ENCODE measurements at places on chromosomes 7 and 10. TPM values are rescaled to one million over a fixed set of nuclear protein-coding genes. Genes with fewer than 3 reads are reported as not detected.

- DNase-seq = no peak
Observed at GRCh38 chr10:126661356-126661755, 9.1 kb downstream of the C10orf90 start.

- no peak for DNase-seq
Observed at GRCh38 chr7:79290841-79291497, 162.5 kb downstream of the MAGI2 start.

- no peak for DNase-seq
Observed at GRCh38 chr7:65279795-65280194, 93.9 kb upstream of the ZNF92 start.

- DNase-seq = no peak
Observed at GRCh38 chr10:28295336-28295735, 7.5 kb downstream of the MPP7 start.

DNA sequence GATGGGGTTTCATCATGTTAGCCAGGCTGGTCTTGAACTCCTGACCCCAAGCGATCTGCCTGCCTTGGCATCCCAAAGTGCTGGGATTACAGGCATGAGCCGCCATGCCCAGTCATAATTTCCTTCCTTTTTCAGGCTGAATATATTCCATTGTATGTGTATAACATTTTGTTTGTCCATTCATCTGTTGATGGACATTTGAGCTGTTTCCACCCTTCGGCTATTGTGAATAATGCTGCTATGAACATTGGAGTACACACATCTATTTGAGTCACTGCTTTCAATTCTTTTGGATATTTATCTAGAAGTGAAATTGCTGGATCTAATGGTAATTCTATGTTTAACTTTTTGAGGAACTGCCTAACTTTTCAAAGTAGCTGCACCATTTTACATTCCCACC lies 34.6 kb downstream of the TLX1 start:
- no peak for DNase-seq

DNA sequence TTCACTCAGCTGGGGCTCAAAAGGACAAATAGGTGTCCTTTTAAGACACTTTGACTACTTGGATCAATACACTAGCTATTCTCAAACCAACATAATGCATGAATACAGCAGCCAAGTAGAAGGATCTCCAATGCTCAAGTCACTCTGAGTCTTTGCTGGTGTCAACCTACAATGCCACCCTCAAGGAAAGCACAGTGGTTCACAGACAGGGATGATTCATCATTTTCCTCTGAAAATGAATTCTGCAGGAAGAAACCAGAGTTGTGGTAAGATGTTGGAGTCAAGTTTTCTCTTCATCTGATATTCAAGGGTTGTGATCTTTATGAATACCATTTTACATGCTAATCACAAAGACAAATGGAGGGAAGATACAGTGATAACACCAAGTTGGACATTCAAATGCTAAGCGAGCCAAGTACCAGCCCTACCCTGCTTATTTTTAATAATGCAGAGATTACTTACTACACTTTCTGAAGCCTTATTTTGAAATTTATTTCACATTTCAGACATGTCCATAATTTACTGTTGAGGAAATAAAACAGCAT lies 143.1 kb upstream of the FGFR2 start:
- no peak for DNase-seq

GRCh38 chr10:132518572-132519381 lies 18.8 kb upstream of the INPP5A start:
- no peak for DNase-seq

GRCh38 chr10:98119891-98120290 lies 14.6 kb upstream of the R3HCC1L start:
- DNase-seq = no peak

DNA sequence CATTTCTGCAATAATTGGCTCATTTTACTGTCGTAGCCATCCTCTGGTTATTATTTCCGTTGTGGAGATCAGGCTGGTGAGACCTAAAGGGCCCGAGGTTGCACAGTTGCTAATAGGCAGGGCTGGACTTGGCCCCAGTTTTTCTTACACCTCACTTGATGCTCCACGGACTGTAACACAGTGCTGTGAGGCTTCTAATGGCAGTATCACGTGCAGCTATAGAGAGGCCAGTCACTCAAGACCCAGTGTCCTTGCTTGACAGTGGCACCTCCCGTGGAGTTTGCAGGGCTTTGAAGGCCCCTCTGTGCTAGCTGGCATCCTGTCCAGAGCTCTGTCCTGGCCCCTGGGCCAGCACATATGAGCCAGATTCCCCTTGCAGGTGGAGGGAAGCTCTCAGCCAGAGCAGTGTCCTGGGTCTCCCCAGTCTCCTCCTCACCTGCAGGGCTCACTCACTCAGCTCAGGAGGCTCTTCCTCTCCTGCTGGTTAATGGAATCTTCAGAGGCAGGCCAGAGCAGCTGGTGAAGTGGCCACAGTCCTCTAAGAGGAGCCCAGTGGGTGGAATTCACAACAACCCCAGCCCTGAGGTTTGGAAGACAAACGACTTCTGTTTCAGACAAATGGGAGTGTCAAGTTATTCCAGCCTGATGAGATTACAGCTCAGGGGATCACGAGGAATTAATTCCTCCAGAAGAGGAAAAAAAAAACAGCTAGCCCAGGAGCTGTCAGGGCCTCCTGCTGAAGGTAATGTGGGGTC lies 114.2 kb upstream of the FAM180A start:
- no peak for DNase-seq

MOGAT3 gene
- total RNA-seq = not detected

RGR gene
- not detected for total RNA-seq

NYAP1 gene
- 0.37 TPM for total RNA-seq
